AG10803 (cell line): ENCODE measurements at places on chromosomes 7 and 10.

GRCh38 chr7:66950763-66951162 lies 29.7 kb downstream of the TMEM248 start:
- DNase-seq: no peak

DNA sequence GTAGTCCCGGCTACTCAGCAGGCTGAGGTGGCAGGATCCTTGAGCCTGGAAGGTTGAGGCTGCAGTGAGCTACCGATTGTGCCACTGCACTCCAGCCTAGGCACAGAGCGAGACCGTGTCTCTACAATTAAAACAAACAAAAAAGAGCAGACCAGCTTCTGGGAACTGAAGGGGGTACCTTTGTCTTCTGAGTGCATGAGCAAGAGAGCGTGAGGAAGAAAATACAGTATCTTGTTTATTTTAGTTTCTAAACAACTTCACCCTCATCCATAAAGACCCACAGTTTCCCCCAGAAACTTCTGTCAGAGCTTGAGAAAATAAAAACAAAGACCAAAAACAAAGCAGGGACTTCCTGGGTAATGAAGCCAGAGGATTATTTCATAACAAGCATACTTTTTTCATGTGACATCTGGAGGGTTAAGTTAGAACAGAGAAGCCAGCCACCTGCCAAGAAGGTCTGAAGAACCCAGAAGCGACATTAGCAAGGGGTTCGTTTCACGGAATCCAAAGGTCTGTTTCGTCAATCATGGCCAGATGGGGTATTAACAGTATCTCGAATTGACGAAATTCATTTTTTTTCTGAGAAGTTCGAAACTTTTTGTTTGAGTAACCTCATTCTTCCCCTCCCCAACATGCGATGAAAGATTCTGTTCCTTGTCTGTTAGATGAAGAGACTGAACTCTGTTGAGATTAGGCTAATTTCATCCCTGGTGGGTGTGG lies 10.2 kb upstream of the IL2RA start:
- no peak for DNase-seq

GRCh38 chr10:58412502-58412961 lies 27.3 kb downstream of the TFAM start:
- peak; percentile 83 for DNase-seq

- no peak for DNase-seq
Observed at GRCh38 chr10:46229144-46229563, 57.6 kb upstream of the ANTXRL start.

- no peak for DNase-seq
Observed at GRCh38 chr7:151539088-151539671, 19.5 kb upstream of the RHEB start.

DNA sequence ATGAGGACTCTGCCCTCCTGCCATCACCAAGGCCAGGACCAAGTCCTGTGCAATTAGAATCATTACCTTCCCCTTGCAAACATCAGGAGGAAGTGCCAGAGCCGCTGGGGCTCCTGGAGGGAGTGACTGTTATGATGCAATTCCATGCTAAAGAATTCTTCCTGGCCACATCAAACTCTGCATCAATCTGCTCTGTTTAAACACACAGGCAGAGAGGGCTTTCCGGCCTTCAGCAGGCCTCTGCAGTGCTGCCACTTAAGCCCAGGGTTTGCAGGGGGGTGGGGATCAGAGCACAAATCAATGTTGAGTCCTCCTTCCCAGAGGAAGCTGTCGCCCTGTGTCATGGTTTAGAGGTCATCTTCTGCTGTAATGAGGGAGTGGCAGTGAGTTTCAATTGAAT lies 58.1 kb downstream of the CTBP2 start:
- DNase-seq: peak; percentile 71

DNA sequence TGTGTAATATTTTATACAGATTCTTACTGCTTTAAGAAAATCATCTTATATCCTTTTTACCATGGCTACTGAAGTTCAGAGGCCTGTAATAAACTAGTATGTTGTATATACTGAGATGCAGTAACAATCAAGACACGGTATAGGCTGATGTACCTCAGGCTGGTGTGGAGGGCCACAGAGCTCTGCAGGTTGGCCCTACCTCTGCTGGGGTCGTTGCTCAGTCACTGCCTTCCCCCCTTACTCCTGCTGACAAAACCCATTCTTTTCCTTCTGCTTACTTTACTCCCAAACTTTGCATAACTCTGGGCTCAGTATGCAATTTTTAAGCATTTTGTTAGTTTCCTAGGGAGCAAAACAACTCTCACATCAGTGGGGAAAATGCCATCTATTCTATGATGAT lies 200.1 kb upstream of the FOXP2 start:
- DNase-seq: no peak

DNA sequence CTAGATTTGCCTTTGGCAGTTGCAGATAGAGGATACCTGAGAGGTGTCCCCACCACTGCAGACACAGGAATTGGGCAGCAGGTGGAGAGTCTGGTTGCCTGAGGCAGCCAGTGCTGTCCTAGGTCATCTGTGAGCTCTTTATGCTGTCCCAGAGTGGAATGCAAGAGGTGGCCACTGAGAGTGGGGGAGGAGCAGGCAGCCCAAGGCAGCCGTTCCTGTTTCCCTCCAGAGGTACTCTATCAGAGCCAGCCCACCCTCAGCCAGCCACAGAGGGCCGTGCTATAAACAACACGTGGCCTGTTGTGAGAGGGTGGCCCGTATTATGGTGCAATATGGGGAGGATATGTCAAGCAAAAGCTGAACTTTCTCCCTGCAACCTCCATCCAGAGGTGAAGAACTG lies 8.5 kb downstream of the LRRC18 start:
- DNase-seq: no peak

GRCh38 chr7:98200364-98200763 lies 10.9 kb upstream of the BHLHA15 start:
- DNase-seq: no peak

DNA sequence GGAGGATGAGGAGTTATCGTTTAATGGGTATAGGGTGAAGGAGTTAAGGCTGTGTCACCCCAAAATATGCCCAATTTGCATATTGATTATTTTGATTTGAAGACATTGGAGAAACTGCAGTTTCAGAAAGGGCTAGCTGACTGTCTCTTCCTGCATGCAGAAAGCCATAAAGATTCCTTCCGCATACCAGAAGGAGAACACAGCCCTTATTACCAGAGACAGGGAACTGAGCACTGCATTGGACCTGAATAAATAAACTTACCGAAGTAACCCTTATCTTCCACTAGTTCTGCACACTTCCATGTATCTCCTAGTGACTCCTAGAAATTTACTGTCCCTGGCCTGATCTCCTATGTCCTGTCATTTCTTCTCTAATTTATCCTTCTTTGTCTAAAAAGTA lies 821.9 kb upstream of the AUTS2 start:
- DNase-seq: peak; percentile 26

DNA sequence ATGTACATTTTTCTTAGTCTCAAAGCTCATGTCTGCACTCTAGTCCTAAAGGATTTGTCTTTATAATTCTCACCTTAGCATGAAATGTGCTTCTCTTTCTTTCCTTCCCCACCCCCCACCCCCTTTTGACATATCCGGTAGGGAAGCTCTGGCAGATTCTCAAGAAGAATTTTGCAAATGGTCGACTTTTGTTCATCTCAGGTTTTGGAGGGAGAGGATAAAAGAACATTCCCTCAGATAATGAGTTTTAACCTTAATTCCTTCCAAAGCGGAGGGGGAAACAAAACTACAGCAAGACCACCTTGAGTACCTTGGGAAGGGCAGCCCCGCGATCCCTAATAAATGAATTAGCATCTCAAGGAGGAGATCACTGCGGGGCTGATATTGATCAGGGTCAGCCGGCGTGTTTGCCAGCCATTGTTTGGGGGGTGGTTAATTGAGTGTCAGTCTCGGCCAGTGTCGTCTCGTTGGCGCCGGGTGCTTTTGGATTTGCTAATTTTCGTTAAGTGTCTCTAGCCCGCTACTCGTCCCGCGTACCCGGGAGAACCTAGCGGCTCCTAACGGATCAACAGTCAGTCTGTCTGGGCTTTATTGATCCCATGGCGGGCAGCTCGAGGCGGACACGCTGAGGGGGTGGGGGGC lies 874 bp upstream of the BAMBI start:
- no peak for DNase-seq

GRCh38 chr10:125091891-125092290 lies 68.5 kb downstream of the CTBP2 start:
- DNase-seq: no peak

GRCh38 chr10:29055101-29055500 lies 233.8 kb upstream of the LYZL1 start:
- DNase-seq: no peak

- no peak for DNase-seq
Observed at GRCh38 chr10:102220612-102221011, 5.5 kb upstream of the ELOVL3 start.

DNA sequence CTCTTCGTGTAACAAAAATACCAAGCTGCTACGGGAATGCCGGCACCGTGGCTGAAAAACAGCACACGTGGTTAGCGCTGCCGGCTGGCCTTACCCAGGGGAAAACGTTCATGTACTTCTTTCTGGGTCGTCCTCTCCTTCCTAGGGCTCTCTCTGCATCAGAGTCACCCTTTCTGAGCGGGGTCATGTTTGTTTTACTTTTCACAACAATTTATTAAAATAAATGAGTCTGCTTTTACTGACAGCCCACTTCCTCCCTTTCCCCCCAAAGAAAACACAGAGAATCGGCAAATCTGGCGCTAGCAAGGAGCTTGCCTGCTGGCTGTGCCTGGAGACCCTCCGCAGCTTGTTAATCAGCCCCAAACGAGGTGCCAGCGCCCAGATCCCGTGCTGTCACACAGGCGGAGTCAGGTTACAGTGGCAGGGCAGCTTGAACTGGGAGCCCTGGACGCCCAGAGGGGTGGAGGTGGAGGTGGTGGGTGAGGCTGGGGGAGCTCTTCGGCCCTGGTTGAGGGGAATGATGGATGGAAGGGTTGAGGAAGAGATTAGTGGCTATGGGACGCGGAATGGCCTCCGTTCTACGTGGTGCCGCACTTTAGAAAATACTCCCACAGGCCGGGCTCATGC lies 162.2 kb upstream of the TNS3 start:
- no peak for DNase-seq

- peak; percentile 33 for DNase-seq
Observed at GRCh38 chr10:26855186-26855585, 5.6 kb downstream of the ABI1 start.

- no peak for DNase-seq
Observed at GRCh38 chr7:26372249-26372648, 80.6 kb downstream of the SNX10 start.

DNA sequence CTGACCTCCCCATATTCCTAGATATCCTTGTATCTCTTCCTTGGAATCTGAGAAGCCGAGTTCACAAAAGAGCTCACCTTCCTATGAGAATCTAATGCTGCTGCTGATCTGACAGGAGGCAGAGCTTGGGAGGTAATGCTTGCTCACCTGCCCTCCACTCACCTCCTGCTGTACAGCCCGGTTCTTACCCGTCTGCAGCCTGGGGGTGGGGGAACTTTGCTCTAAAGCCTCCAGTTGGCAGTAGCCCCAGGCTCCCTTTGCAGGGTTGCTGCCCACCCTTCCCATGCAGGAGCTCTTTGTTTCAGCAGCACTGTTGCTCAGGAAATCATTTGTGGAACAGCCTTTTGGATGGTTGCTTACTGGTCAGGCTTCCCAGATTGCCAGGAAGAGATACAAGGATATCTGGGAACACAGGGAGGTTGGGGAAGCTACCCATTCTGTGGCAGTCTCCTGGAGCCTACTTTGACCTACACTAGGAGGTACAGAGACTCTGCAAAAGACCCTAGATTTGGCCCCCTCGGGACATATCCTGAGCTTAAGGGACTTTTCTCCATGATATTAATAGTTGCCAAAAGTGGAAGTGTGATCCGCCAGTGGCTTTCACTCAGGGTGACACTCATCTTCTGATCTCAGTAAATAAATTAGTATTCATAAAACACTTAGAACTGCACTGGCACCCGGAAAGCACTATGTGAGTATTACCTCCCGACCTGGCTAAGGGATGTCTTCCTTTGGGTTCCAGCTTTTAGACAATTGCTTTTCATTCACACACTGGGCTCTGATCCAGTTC lies 363.7 kb upstream of the PODXL start:
- no peak for DNase-seq

DNA sequence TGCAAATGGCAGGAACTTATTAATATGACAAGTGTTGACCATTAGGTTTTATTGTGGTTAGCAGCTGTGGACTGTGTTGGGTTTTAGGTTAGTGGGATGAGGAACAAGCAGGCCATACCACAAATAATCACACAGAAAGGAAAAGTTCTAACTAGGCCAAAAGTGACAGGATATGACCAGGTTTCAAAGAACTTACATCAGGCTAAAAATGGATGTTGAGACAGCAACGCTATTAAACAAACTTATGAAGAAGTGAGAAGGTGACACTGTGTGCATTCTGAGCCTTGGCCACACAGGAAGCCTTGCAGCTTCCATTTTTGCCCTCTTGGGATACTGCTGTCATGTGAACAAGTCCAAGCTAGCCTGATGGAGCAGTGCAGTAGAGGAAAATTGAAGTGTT lies 568.8 kb downstream of the HTR7 start:
- DNase-seq: no peak

- DNase-seq: peak; percentile 28
Observed at GRCh38 chr10:3427950-3428354, 255.4 kb upstream of the PITRM1 start.

DNA sequence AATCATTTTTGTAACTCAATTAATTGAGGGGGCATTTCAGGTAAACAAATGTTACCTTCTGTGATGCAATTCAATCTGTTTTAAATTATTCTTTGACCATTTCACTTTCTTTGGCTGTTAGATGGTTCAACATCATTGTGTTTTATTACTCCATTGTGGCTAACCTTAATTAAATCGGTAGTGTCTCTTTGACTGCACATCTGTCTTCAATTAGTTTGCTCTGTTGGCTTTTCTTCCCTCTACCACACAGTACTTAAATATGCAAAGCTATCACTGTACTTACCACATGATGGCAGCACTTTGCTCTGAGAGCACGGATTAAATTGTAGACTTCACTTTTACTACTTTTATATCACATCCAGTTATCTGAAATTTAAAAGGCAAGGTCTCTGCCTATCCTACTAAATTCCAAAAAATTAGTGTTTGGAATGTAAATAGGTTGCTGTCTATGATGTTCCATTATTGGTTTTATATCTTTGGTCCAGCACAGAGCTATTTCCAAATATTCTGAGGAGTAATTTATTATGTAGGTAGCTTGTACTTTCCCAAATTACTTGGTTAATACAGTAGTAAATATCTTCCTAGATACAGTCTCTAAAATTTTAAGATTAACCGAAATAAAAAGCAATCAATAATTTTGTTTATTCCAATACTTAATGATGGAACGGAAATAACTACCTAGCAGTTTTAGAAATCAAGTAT lies 352.0 kb downstream of the PCLO start:
- DNase-seq: peak; percentile 93

- no peak for DNase-seq
Observed at GRCh38 chr10:87764072-87764934, 53.7 kb downstream of the ATAD1 start.

- DNase-seq: no peak
Observed at GRCh38 chr10:8498881-8499280, 444.4 kb downstream of the GATA3 start.

- DNase-seq: no peak
Observed at GRCh38 chr10:99850021-99850766, 67.8 kb downstream of the ABCC2 start.

- DNase-seq: no peak
Observed at GRCh38 chr7:8125680-8126444, 136.1 kb downstream of the ICA1 start.

GRCh38 chr10:4467481-4467880 lies 358.5 kb upstream of the AKR1E2 start:
- DNase-seq: no peak
